ENCODE measurements at places on chromosomes 4 and X.

GRCh38 chrX:77442728-77443127 lies 4.5 kb upstream of the FGF16 start:
- DNase-seq, result no peak

DNA sequence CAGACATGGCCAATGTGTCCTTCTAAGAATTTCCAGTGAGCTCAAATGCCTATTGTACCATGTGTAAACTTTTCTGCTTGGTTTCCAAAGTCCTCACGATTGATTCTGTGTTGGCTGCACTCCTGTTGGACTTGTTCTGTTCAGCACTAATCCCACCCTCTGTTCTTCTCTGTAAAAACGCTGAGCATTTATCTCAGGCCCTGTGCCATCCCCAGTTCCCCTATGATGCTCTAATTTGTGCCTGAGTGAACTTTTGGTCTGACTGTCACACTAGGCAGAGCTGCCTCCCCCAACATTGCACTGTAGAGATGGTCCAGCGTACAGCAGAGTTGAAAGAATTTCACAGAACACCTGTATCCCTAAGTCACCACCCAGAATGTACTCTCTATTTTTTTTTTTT lies 76.1 kb upstream of the STS start:
- DNase-seq, result peak; percentile 32

DNA sequence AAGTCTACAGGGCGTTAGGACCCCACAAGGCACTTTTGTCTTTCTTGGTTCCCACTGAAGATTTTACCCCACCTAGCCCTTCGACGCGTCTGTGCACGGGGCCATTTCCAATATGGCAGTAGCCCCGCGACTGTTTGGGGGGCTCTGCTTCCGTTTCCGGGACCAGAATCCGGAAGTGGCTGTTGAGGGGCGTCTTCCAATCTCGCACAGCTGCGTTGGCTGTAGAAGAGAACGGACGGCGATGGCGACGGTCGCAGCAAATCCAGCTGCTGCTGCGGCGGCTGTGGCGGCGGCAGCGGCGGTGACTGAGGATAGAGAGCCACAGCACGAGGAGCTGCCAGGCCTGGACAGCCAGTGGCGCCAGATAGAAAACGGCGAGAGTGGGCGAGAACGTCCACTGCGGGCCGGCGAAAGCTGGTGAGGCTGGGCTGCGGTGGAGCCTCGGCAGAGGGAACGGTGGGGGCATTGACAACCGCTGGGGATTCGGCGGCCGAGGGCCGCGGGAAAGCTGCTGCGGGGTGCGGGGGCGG lies at the start of gene USP11:
USP11 (plus strand) TSS at position 207 of the 530 bp plus-strand sequence; CDS start at position 242, 35 bp downstream.
- DNase-seq, result no peak

DNA sequence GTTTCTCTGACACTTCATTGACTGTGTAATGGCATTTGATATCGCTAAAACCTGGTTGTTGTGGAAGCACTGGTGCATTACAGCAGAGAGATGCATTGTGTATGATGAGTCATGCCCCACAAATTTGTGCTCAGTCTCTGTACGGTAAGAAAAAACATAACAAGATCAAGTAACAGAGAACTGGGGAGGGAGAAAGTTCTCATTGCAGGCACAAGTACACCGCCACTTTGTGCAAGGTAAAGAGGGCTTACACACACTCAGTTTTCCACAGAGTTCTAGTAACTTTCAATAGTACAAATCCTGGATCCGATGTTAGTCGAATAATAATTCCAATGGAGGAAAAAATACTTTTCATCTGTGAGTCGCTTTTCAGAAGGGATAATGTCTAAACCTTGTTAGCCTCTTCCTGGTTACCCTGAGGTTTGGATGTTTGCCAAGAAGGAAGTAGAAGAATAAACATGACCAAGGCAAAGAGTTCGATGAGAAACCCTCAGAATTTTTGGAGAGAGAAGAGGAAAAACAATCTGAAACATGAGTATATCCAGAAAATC lies 512.5 kb upstream of the SLIT2 start:
- no peak for DNase-seq

- DNase-seq, result no peak
These were observed 33.2 kb downstream of the ARHGAP10 start for GRCh38 chr4:147765121-147765529.

DNA sequence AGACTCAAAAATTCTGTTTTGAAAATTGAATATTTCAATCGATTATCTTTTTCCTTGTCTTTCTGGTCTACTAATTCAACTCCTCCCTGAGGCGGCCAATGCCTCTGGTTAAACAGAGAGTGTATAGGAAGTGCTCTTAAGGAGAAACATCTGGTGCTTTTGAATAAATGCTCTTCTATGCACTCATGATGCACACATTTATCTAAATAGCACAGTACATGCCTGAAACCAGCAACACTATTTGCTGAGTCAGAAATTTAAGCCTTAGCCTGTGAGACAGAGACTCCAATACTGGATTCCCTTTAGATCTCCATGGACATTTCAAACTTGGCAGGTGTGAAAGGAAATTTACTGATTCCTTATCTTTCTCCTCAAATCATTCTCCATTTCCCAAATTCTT lies 118.6 kb downstream of the SLIT2 start:
- no peak for DNase-seq

DNA sequence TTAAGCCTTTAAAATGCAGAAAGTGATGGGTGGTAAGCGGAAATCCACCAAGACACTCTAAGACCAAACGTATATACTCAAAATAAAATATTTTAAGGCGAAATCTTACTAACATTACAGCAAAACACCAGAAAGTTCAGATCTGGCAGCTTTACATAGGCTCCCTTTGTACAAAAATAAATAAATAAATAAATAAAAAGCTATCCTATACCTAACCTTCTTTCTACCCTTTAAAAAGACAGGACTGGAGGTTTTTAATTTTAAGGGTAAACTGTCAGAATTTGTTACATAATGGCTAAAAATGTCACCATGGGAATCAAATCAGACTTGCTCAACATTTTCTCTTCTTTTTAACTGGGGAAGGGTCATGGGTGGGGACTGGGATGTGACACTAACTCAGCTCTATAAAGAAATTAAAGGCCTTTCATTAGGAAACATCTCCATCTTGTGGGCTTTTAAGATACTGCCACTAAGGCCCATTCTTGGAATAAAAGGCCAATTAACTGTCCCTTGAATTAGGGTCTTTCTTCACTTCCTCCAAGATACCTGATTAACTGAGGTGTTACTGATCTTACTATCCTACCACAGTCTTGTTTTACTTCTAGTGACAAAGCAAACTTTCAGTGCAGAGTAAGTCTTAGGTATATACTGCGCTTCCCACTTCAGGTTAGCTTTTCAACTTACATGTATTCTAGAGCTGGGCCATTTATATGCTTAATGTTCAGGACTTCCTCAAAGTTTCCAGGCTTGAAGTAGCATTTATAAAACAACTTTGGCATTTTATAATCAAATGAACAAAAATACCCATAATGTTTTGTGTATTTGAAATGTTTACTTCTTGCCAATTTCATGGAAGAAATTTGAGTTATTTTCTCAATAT lies 13.3 kb downstream of the HNRNPD start:
- no peak for DNase-seq

DNA sequence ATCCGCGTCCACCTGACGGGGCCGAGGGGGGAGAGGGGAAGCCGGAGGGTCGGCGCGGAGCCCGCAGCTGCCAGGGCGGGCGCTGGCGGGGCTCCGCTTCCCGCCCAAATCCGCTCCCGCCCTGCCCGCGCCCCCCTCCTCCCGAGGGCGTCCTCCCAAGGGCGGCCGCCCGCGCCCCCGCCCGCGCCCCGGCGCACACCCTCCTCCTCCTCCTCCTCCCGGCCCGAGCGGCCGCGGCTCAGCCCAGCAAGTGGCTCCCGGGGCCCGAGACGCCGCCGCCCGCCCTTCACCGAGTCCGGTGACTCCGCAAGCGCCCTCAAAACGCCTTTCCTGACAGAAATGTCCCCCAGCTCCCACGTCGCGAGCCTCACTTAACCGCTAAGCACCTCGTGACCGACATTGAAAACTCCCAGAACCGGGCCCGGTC lies 487 bp downstream of the HMGB2 start:
- DNase-seq, result no peak

DNA sequence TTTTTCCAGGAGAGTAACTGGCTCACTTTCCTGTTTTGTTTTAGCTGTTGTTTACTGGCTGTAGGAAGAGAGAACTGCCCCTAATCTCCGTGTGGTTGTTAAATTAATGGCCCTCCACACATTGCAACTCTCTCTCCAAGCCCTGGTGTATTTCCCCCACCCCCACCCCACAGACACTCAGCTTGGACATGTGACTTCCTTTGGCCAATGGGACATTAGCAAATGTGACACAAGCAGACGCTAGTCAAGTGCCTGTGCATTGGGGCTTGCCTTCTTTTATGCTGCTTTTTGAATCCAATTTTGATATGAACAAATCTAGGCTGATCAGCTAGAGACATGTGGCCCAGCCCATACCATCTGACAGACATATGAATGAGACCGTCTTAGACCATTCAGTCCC lies 59.6 kb upstream of the TAB3 start:
- no peak for DNase-seq

DNA sequence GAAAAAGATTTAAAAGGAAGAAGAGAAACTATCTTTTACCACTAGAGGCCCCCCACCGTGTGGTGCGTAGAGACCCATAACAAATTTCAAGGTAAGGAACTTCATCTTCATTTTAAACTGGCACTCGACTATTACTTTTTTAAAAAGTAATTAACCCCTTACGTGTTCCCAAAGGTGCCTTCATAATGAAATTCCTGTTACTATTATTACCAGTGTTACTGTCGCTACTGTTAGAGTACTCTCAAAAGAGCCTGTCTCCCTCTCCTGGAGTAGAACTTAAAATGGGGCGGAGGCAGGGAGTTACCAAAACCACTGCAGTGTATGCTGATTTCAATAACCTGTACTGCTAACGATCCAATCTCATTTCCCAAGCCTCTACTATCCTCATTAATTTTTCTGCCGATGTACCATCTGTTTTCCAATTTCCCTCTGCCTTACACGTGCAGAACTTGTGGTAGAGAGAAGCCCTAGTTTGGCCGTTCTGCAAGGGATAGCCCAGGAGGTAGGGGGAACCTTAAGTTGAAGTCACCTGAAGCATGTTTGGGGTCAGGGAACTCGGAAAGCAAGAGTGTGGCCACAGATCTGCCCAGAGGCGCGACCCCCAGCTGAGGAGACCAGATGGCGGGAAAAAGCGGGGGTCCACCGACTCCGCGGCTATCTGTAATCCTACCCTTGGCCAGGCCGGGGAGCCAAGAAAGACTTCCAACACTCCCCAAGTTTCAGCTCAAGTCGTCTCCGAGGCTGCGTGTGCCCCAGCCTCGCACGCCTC lies 720 bp upstream of the STK26 start:
- no peak for DNase-seq
